ENCODE measurements at places on chromosomes 5 and 9. TPM values are rescaled to one million over a fixed set of nuclear protein-coding genes. Genes with fewer than 3 reads are reported as not detected.
A peak's percentile ranks its signal among the peaks of the same experiment; 100 is the strongest.

- DNase-seq: no peak
Observed at GRCh38 chr5:3092211-3092610, 340.7 kb upstream of the IRX2 start.

- peak; percentile 55 for DNase-seq
Observed at GRCh38 chr9:129776566-129776937, 23.7 kb upstream of the PTGES start.

DNA sequence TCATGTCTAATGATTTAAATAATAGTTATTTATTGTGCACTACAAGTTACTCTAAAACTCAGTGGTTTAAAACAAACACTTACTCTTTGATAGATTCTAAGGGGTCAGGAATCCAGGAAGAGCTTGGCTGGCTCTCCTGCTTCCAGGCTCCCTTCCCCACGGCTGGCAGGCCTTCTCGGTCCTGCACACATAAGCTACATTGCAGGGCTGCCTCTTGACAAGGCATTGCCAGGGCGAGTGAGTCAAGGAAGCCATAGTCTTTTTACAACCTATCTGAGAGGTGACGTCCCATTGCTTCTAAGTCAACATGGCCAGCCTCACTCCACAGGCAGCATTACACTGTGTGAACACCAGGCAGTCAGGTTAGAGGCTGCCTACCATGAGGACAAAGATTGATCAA is 119.8 kb downstream of the AUH start:
- DNase-seq: no peak

GRCh38 chr9:137219757-137220316 is 2.2 kb downstream of the RNF208 start:
- no peak for DNase-seq

DNA sequence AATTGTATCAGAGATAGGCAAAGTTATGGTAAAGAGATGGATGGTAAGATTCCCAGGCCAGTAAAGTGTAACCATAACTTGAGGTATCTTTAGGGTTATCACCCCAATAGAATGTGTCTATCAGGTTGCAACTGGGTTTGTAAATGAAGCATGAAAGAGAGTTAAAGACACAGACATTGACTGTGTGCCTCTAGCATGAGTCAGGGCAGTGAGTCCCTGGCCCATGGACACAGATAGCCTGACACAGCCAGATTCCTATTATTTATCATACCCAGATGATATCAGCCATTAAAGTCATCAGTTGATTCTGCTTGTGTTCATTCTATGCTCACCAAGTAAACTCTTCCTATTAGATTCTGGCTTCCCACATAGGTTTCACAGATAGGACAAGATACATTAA is 33.5 kb upstream of the SNAPC3 start:
- no peak for DNase-seq

GRCh38 chr9:17217272-17217671 is 82.4 kb downstream of the CNTLN start:
- DNase-seq: no peak

DNA sequence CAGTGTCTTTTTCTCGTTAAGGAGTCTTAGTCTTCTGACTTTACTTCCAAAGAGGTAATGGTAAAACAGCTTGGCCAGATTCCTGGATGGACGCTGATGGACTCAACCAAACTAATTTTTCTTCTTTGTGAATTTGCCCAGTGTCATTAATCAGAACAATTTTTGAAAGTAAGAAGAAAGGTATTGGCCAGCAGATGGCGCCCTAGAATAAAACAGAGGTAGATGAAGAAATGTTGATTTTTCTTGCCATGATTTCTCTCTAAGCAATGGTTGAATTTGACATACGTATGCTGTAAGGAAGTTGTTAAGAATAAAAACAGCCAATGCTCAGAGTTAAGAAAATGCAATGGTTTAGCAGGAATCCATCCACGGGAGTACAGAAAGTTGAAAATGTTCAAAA is 500.0 kb downstream of the DIRAS2 start:
- peak; percentile 61 for DNase-seq

GRCh38 chr9:78351816-78352215 is 54.9 kb downstream of the PSAT1 start:
- no peak for DNase-seq

DNA sequence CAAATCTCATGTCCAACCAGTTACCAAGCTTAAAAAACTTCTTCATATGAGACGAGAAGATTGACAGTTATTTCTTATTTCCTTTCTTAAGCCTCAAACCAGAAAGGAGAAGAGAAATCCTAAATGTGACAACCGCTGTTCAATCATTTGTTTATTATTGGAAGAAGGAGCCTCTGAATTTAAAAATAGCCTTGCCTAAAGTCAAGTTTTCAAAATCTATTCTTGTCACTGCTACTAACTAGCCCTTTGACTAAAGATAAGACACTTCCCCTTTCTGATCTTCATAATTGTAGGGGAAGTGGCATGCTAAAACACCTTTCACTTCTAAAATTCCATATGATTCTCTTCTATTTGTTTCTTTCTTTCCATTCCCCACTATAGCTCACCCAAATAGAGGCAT is 106.2 kb upstream of the EMB start:
- no peak for DNase-seq

GRCh38 chr5:131511934-131512333 is 123.1 kb downstream of the RAPGEF6 start:
- no peak for DNase-seq

The PALM2AKAP2 gene
- total RNA-seq: 82.5 TPM

The NUTM2G gene
- total RNA-seq: not detected

The IGIP gene
- total RNA-seq: 17.6 TPM

The CCL28 gene
- total RNA-seq: 2.2 TPM

The ZNF608 gene
- total RNA-seq: 43.7 TPM

The NRG2 gene
- 3.6 TPM for total RNA-seq

The SUSD3 gene
- 1.5 TPM for total RNA-seq

The DIPK1B gene
- 34.2 TPM for total RNA-seq

The SCGB3A2 gene
- total RNA-seq: 0.95 TPM

The FOXD4L3 gene
- total RNA-seq: not detected

The EGR1 gene
- 66.5 TPM for total RNA-seq

The SH3TC2 gene
- 6.7 TPM for total RNA-seq
